Epithelial cell of proximal tubule (primary cell): ENCODE measurements at places on chromosomes 16 and 17. TPM values are rescaled to one million over a fixed set of nuclear protein-coding genes. Genes with fewer than 3 reads are reported as not detected.
A peak's percentile ranks its signal among the peaks of the same experiment; 100 is the strongest.

- DNase-seq: no peak
Measured at GRCh38 chr17:30021708-30022317, 80.4 kb downstream of the EFCAB5 start.

- no peak for DNase-seq
Measured at GRCh38 chr16:77969861-77970260, 52.5 kb upstream of the CLEC3A start.

GRCh38 chr17:8976638-8977037 lies 11.1 kb upstream of the PIK3R5 start:
- no peak for DNase-seq

GRCh38 chr16:14181371-14182050 lies 110.4 kb downstream of the MRTFB start:
- peak; percentile 52 for DNase-seq

GRCh38 chr17:2207815-2208515 lies 95.6 kb downstream of the SMG6 start:
- DNase-seq: no peak

- DNase-seq: no peak
Measured at GRCh38 chr17:21252289-21252795, 868 bp downstream of the NATD1 start.

- DNase-seq: no peak
Measured at GRCh38 chr16:27929818-27930217, 133.7 kb downstream of the GSG1L start.

EXOC3L1 gene
- total RNA-seq: 1.2 TPM in 1 of 2 replicates, not detected in the other

TEKT5 gene
- not detected in 2 replicates for total RNA-seq

HBM gene
- not detected in 2 replicates for total RNA-seq

CCDC57 gene
- total RNA-seq: 10.5 and 10.8 TPM in 2 replicates
